ENCODE measurements at places on chromosomes 6 and 20. TPM values are rescaled to one million over a fixed set of nuclear protein-coding genes. Genes with fewer than 3 reads are reported as not detected.

Gene OLIG3
- not detected for total RNA-seq

Gene TEAD3
- 3.8 TPM for total RNA-seq

DNA sequence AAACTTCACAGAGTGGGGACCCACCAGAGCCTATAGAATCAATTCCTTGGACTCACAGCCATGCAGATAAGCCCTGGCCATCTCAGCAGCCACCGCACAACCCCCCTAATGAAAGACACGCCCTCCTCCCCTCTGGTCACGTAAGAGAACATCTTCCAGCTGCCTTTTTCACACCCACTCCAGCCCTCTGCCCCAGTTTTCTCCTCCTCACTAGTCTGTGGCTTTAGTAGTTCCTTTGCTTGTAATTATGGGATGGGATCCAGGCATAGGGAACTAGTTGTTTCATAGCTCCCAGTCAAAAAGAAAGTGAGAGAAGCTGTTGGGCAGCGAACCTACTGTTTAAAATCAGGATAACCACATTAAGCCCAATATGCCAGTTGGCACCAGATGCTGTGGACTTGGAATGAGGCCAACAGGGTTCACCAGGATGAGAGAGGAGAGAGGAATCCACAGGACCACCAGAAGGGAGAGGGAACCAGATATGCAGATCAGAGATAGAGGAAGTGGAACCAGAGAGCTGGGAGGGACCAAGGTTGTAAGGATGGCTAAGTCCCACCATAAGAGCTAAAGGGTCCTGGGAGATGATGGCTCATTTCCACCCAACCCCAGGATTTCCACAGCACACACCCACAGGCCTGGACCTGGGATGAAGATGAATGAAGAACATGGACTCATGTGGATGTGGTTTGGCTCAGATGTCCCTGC, 9.0 kb upstream of the BTN3A1 start:
- no peak for DNase-seq

- DNase-seq: peak; percentile 21
Observed at GRCh38 chr6:84093441-84094435, 60.2 kb downstream of the MRAP2 start.

- DNase-seq: no peak
Observed at GRCh38 chr6:138607478-138608433, 108.5 kb upstream of the NHSL1 start.

Measured in HT1080 (cell line).